ENCODE measurements at places on chromosomes 1 and 21. TPM values are rescaled to one million over a fixed set of nuclear protein-coding genes. Genes with fewer than 3 reads are reported as not detected.

Gene RNF115
- total RNA-seq: 79.3 TPM

Gene NUP210L
- not detected for total RNA-seq

Gene DISP1
- 7.4 TPM for total RNA-seq

Gene RGS4
- 1.1 TPM for total RNA-seq

Gene YRDC
- total RNA-seq: 6.2 TPM

Gene AADACL4
- not detected for total RNA-seq

Gene CLDN17
- total RNA-seq: not detected

Gene SHE
- 13.6 TPM for total RNA-seq

Gene COL9A2
- total RNA-seq: 0.23 TPM

Gene B4GALT2
- total RNA-seq: 44.0 TPM

Gene NFASC
- total RNA-seq: 12.9 TPM

Gene EVA1C
- 34.9 TPM for total RNA-seq

Gene NMNAT2
- total RNA-seq: 2.1 TPM

Gene TFF2
- not detected for total RNA-seq

Gene CD1B
- total RNA-seq: not detected

Gene LENEP
- total RNA-seq: not detected

Gene WNT9A
- 3.0 TPM for total RNA-seq

Gene KPRP
- total RNA-seq: not detected

Gene RAB7B
- 1.3 TPM for total RNA-seq

Gene TMEM52
- 0.58 TPM for total RNA-seq

Gene EFNA3
- total RNA-seq: 0.37 TPM

Gene GIPC2
- 5.8 TPM for total RNA-seq

Gene HPCAL4
- total RNA-seq: 0.21 TPM

Gene MX2
- total RNA-seq: 5.9 TPM

Gene KRTAP10-2
- not detected for total RNA-seq

Gene SERPINC1
- total RNA-seq: not detected

Gene C1orf94
- not detected for total RNA-seq

Gene TTLL7
- total RNA-seq: 2.1 TPM

Gene ZFP69
- 1.2 TPM for total RNA-seq

Data from heart right ventricle (tissue), 16 donors.